ENCODE measurements at places on chromosomes 12 and 14. TPM values are rescaled to one million over a fixed set of nuclear protein-coding genes. Genes with fewer than 3 reads are reported as not detected.

DNA sequence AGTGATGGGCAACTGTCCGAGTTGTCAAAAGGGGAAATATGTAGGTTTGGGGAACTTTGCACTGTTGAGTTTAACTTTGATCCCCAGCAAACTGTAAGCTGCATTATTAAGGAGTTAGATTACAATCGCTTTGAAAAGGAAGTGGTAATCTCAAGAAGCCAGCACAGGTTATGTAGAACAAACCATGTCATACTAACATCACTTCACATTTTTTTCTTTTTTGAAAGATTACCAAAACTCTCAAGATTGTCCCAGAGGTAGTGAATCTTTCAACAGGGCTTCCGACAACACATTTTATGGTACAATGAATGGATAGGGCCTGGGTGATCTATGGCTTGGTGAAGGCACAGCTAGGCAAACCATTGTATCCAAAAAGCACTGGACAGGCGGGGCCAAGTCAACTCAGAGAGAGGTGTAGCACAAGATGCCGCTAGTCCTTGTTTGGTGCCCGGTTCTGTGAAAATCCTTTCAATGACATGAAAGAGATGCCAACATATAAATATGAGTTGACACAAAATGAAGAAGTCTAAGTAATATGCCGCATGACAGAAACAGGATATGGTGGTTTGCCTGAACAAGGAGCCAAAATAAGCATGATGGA, 24.3 kb upstream of the PARP11 start:
- DNase-seq, result no peak

DNA sequence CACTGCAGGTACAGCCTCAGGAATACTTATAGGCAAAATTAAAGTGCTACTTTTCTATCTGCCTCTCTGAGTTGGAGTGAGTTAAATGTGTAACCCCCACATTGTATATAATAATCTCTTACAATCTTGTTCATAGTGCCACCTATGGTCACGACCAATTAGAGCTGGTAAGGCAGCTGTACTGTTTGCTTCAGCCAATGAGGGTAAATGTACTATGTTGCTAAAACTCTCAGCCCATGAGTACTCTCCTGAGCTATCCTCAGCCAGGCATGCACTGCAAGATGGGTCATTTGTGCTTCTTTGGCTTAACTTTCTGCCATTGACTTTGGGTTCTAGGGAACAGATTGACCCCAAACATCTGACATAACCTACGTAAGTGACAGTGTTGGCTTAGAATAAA, 15.0 kb upstream of the MDM2 start:
- no peak for DNase-seq

Gene SALL2
- 61.7 TPM for polyA plus RNA-seq

- no peak for DNase-seq
Measured at GRCh38 chr12:120238839-120239445, 26.6 kb downstream of the PXN start.

- no peak for DNase-seq
Measured at GRCh38 chr14:75515629-75515996, 6.7 kb upstream of the BATF start.

GRCh38 chr12:52949413-52950331, 754 bp downstream of the KRT18 start:
- no peak for DNase-seq

Gene ADAMTS20
- 0.78 TPM for polyA plus RNA-seq

DNA sequence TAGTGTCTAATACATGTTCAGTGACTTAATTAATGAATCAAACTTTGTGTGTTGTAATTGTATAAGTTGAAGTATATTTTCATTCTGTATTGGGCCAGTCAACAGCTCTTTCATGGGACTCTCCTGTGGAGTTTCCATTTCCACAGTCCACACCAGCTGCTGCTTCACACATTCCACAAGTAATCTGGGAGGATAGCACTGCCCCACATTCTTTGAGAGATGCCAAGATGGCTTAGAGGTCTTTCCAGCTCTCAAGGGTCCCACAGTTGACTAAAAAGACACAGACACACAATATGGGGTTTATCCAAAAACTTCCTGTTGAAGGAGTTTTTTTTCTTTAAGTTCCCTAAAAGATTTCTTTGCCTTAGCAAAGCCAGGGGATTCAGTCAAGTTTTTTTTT, 408.3 kb downstream of the AACS start:
- no peak for DNase-seq

Gene AQP6
- polyA plus RNA-seq, result 21.2 TPM

Gene SUDS3
- polyA plus RNA-seq, result 48.5 TPM

DNA sequence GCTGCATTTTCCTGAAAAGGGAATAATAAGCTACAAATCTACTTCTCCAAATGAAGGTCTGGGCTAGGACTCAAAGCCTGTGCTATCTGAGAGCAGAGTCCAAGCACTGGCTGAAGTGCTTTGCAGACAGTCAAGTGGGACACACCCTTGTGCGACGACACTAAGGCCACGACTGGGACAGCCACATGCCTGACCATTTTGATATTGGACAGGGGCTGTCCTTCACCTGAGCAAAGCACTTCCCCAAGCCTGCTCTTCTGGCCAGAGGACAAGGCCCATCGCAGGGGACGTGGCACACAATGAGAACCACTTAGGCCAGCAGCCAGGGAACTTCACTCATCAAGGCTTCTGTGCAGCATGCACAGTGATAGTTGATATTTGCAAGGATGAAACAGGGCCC, 71.4 kb downstream of the RBM19 start:
- no peak for DNase-seq

Gene OAS2
- polyA plus RNA-seq, result 11.4 TPM

DNA sequence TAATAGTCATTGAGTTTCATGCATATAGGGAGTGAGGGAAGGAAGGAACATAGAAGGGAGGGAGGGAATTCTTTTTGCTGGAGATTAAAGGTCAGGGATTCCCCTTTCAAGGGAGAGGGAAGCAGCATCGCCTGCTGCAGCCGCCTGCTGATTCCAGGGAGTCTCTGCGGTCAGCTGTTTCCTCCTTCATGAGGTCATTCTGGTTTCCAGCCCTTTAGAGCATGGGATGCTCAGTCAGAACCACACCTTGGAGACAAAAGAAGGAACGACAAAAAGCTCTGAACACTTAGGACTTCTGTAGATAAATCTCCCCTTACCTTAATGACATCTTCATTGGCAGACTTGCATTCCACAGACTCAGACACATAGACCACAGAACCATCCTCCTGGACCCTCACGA, 923.0 kb upstream of the TMEM132C start:
- DNase-seq, result no peak

Gene ERP27
- 41.4 TPM for polyA plus RNA-seq

DNA sequence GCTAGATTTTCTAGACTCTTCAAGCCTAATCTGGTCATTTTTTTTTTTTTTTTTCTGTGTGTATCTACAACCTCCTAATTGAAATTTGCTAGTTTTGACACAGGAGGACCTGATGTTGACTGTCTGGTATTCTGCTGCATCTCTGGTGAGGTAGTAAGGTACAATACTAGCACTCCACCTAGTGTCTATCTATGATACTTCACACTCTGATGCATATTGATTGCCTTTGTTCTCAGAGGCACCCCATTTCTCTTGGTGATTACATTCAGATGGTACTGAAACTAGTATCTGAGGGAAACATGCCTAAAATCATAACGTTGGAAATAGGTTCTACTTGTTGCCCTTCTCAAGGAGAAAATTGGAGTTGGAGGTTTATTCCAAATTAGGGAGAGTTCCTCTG, 930.5 kb upstream of the NOVA1 start:
- no peak for DNase-seq

Gene MGAT4C
- polyA plus RNA-seq, result 2.0 TPM

DNA sequence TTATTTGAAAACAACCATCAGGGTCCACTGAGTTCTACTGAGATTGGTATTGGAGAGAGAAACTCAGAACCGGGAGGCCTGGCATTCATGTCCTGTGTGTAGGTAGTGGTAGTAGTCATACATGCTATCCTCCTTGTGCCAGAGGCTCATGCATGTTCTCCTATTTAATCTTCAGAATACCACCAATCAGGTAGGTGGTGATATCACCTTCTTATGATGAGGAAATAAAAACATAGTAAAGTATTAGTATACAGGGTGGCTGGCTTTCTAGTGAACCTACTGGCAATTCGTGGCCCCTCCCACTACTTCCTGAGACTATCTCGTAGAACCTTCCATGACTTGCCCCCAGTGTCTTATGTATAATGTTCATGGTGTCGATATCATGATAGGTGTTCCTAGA, 40.5 kb upstream of the EID3 start:
- no peak for DNase-seq

Gene TPH2
- not detected for polyA plus RNA-seq

DNA sequence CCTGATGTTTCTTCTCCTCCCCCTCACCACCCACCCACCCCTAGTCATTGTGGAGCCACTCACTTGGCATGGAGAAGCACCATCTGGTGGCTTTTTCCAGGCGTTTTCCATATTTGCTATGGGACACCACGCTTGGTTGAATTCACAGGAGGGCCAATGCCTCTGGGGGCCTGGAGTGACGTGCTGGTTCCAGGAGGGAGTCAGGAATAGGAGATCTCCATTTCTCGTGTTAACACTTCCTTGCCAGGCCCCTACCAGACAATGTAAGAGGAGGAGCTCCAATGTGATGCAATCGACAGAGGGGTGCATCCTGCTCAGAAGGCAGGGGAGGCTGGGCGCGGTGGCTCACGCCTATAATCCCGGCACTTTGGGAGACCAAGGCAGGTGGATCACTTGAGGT, 21.6 kb upstream of the TESC start:
- no peak for DNase-seq

DNA sequence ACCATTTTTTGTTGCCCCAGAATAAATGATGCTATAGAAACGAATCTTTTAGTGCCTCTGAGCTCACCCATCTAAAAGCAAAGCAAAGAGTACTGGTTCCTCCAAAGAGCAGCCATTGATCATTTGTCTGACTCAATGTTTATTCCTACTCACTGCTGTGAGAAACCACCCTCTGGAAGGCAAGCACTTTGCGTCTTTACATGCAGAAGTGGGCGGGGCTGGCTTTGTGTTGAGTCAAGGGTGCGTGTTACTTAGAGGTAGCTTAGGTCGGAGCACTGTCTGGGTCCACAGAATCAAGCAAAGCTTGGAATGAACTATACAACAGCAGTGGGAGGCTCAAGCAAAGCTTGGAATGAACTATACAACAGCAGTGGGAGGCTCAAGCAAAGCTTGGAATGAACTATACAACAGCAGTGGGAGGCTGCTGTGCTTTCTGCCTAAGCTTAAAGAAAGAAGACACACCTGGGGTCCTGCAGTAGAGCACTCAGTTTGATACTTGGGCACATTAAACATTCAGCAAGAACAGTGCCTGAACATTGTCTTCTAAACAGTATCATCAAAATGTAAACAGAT, 77.2 kb upstream of the PRICKLE1 start:
- DNase-seq, result no peak

- no peak for DNase-seq
Measured at GRCh38 chr12:52147367-52147963, 44.3 kb downstream of the KRT80 start.

DNA sequence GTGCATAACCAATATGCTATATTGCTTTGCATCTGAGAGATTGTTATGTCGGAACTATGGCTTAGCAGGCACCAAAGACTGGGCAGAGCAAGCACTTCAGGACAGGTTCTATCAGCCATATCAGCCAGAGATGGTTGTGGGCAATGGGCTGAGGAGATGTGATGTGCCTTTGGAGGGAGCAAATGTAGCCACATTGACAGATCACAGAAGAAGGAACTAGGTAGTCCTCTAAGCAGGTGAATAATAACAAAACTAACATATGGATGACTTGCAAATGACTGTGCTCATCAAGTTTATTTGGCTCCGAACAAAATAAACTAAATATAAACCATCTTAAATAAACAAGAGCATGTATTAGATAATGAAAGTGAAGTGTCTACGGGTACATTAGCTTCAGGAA, 291.7 kb downstream of the RMST start:
- DNase-seq, result no peak

Gene ZNF385A
- 14.0 TPM for polyA plus RNA-seq

DNA sequence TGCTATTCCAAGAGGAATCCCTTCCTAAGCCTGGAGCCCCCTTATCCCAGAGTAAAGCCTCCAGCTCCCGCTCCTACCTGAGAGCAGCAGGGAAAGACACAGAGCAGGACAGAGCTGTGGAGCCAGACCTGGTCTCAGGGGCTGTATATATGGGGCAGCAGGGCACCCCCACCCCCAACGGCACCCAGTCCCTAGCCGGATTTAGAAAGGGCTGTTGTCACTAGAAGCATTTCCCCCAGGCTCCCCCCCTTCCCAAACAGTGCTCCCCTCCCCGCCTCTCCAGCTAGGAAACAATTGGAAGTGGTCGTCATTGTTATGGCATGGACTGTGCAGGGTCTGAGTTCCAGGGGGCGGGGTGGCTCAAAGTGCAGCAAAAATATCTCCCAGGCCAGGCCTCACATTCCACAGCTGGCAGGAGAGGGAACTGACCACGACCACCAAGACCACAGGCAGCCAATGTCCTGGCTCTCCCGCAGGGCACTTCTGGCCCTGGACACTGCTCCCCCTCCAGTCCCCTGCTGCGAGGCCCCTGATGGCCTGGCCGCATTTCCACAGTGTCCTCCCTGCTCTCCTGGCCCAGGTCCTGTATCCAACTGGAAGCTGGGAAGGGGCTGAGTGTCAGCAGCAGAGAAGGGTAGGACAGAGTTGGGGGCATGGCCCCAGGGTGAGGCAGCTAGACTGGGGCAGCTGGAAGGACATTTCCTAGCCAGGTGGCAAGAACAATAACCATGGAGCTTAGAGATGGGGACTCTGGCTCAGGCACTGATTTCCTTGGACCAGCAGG, at the start of gene MYH7:
TSS of gene MYH7 (minus strand) at position 118 of the 784 bp plus-strand sequence. CDS start 1,928 bp downstream, outside the sequence.
- no peak for DNase-seq

Gene PPP2R5C
- 119 TPM for polyA plus RNA-seq

- no peak for DNase-seq
Measured at GRCh38 chr14:84209031-84209430, 1320.9 kb upstream of the FLRT2 start.

DNA sequence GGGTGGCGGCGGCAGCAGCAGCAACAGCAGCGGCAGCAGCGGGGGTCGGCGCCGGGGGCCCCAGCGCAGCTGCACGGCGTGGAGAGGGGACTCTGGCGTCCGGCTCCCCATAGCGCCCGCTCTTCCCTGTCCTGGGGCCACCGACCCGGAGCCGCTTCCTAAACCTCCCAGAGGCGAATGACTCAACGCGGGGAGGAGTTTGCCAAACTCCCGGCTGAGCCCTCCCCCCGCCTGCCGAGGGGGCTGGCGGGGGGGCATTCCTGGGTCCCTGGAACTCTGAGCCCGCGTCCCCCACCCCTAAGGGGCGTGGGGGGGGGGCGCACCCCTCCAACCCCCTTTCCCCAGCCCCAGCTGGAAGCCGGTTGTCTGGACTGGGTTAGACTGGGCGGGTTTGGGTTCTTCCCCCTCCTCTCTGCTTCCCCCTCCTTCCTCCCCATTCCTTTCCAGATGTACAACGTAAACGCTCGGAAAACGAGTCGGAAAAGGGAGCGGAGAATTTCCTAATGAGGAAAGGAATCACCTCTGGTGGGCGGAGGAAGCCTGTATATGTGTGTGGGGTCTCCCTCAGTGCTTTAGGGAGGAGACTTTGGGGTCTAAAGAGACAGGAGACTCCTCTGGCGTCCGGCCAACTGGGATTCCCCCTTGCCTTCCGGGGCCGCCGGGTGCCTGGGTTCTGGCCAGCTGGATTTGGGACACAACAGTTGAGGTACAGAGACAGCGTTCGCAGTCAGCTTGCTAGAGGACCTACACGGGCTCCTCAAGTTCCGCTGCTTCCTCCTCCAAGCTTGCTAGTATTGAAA, at the start of gene ITGA5:
TSS of gene ITGA5 (minus strand) at position 179 of the 800 bp plus-strand sequence. CDS start at position 111, 68 bp downstream.
- DNase-seq, result no peak

GRCh38 chr14:77044783-77045237, 16.3 kb upstream of the IRF2BPL start:
- no peak for DNase-seq
